ENCODE measurements at places on chromosomes 16 and 17. TPM values are rescaled to one million over a fixed set of nuclear protein-coding genes. Genes with fewer than 3 reads are reported as not detected.

DOC2B gene
- 4.1 TPM for total RNA-seq

TBC1D3K gene
- not detected for total RNA-seq

ZNF668 gene
- 14.5 TPM for total RNA-seq

AURKB gene
- 12.9 TPM for total RNA-seq
